ENCODE measurements at places on chromosomes 7 and 10.

GRCh38 chr10:11588873-11589574 lies 22.4 kb downstream of the USP6NL start:
- no peak for DNase-seq

- no peak for DNase-seq
These were observed 23.8 kb downstream of the PALS2 start for GRCh38 chr7:24597014-24597413.

- DNase-seq, result no peak
These were observed 13.3 kb downstream of the ZCCHC24 start for GRCh38 chr10:79431891-79432831.

DNA sequence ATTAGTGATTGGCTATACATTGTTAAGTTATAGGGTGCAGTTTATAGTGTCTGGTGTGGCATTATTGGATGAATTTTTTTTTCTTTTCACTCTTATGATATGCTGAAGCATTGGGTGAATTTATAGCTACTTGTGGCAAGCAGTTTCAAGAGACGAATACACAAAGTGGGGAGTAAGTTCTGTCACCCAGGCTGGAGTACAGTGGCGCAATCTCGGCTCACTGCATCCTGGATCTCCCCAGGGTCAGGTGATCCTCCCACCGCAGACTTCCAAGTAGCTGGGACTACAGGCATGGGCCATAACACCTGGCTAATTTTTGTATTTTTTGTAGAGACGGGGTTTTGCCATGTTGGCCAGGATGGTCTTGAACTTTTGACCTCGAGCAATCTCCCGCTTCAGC lies 6.3 kb upstream of the SIRT1 start:
- no peak for DNase-seq

GRCh38 chr7:96931891-96932290 lies 73.5 kb upstream of the DLX6 start:
- no peak for DNase-seq

GRCh38 chr7:115973406-115973805 lies 57.2 kb downstream of the TFEC start:
- no peak for DNase-seq

GRCh38 chr10:12829831-12830390 lies 171.6 kb downstream of the CCDC3 start:
- DNase-seq, result no peak

- DNase-seq, result no peak
These were observed 31.1 kb upstream of the PLEKHS1 start for GRCh38 chr10:113720386-113720785.
